ENCODE measurements at places on chromosomes 3 and 15.

DNA sequence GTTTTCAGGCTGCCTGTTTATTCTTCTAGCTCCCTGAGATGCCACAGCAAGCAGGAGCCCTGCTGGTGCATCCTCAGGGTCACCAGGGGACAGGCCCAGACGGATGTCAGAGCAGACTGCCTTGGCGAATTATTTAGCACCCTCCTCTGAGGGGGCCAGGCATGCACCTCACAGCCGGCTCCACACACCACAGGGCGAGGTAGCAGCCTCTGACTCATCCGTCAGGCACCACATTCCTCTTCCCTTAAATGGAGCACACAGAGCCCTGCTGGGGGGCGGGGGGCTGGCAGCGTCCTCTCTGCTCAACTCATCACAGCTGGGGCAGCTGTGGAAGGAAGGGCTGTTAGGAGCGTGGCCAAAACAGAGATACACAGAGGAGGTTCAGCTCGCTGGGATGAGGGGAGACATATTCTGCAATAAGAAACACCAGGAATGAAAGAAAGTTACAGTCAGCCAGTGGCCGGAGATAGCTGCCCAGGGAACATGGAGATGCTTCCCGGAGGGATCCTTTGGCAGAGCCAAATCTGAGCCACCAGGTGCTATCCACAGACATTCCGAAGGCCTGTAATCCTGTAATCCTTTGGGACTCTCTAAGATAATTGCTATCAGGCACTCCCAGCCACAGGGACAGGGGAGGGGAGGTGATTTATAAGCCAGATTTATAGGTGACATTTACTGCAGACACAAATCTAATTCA lies 13.9 kb upstream of the PRICKLE2 start:
- DNase-seq = no peak

GRCh38 chr15:60729850-60730458 lies 251.0 kb upstream of the ICE2 start:
- DNase-seq = no peak

GRCh38 chr3:133474817-133475216 lies 75.0 kb downstream of the BFSP2 start:
- DNase-seq = no peak

DNA sequence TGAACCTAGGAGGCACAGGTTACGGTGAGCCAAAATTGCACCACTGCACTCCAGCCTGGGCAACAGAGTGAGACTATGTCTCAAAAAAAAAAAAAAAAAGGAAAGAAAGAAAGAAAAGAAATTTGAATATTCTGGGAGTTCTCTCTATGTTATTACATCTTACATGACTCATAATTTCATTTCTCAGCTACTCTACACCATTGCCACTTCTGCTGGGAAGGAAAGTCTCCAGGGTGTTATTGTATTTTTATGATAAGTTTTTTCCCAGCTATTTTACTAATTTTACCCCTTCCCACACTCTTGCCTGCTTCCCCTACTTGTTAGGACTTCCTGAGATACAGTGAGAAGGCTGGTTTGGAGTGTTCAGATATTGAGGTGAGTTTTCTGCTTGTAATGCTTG lies 69.7 kb upstream of the UMPS start:
- no peak for DNase-seq
